ENCODE measurements at places on chromosomes 5 and 9. TPM values are rescaled to one million over a fixed set of nuclear protein-coding genes. Genes with fewer than 3 reads are reported as not detected.

GRCh38 chr9:114518599-114519022, 13.3 kb upstream of the WHRN start:
- no peak overlapping the region for H3K4me3 ChIP-seq
- H3K36me3 ChIP-seq: no peaks in the 10 kb centered on the region
- peaks cover 3% of the 10 kb centered on the region for H3K27me3 ChIP-seq
- H3K4me1 ChIP-seq: peaks cover 10% of the 10 kb centered on the region
- DNase-seq: no peak

- no peaks in the 10 kb centered on the region for H3K27me3 ChIP-seq
- DNase-seq: no peak
- no peaks in the 10 kb centered on the region for H3K4me1 ChIP-seq
- H3K36me3 ChIP-seq: no peaks in the 10 kb centered on the region
- no peak overlapping the region for H3K4me3 ChIP-seq
- no peak overlapping the region for H3K27ac ChIP-seq
Observed at GRCh38 chr9:82271106-82271561, 282.6 kb downstream of the SPATA31D1 start.

The ORM1 gene
- not detected for total RNA-seq

DNA sequence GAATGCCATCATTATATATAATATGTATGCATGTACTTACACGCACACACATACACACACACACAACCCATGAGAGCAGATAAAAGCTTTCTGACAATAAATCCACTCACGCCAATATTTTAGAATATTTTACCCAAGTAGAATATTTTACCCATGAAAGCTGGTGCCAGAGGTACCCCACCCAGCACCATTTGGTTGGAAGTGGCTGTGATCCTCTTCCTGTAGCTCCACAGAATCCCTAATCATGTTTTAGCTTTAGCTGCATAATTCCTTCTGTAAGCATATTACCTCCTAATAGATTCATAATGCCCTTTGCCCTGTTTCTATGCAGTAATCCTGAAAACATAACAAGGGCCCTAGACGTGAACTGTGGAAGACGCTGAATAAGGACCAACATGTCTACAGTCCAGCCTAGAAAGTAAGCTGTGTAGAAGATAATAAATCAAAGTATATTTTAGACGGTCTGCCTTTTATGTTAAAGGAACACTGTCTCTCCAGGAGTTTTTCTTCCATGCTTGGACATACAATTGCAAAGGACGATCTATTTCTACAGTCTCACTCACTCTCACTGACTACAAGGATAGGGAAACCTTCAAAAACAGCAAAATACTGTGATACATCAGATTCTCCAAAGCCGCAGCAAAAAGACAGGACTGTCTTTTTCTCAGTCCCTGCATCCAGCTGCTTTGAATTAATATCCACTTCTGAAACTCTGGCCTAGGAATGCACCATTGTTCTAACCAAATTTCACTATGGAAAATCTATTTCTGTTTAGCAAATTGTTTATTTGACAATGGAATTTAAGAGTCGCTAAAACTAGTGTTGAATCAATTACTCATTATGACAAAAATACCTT, 98.2 kb downstream of the USP20 start:
- no peaks in the 10 kb centered on the region for H3K27me3 ChIP-seq
- DNase-seq: no peak
- peak overlapping the region; percentile 87 for H3K27ac ChIP-seq
- H3K36me3 ChIP-seq: peaks cover 73% of the 10 kb centered on the region
- H3K4me1 ChIP-seq: peaks cover 68% of the 10 kb centered on the region
- peak overlapping the region; percentile 55 for H3K4me3 ChIP-seq

DNA sequence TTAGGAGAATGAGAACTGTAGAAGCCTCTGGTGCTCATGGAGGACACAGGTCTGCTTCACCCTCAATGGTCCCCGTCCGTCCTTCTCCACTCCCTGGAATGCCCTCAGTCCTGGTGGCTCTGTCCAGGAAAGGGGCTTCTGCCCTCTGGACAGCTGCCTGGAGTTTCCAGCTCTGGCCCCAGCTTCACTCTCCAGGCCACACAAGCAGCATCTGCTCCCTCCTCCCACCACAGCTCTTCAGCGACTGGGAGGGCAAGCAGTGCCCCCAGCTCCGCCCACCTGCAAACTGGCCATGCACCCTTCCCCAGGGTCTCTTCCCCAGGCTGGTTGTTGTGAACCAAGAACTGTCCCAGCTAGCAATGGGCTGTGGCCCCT, 4.7 kb downstream of the SARDH start:
- no peak overlapping the region for H3K4me3 ChIP-seq
- H3K36me3 ChIP-seq: no peaks in the 10 kb centered on the region
- peaks cover 4% of the 10 kb centered on the region for H3K4me1 ChIP-seq

DNA sequence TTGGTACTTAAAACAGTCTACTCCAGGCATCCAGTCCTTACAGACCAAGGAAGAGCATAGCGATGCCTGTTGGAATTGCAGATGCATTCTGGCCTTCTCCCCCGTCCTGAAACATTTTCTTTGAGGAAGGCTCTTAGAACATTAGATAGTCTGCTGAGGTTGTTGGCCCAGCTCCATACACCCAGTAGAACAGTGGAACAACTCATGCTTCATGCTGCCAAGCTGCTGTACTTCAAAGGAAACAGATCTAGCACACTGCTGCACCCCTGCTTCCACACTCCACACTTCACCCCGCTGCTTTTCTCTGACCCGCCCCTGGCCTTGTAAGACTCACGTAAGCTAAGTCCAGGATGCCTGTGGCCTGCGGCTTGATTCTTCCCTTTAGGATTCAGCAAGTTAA, 33.4 kb upstream of the NCS1 start:
- peaks cover 31% of the 10 kb centered on the region for H3K36me3 ChIP-seq
- peaks cover 67% of the 10 kb centered on the region for H3K4me1 ChIP-seq
- peaks cover 6% of the 10 kb centered on the region for H3K27me3 ChIP-seq
- no peak overlapping the region for H3K4me3 ChIP-seq

The PALM2AKAP2 gene
- not detected for total RNA-seq

DNA sequence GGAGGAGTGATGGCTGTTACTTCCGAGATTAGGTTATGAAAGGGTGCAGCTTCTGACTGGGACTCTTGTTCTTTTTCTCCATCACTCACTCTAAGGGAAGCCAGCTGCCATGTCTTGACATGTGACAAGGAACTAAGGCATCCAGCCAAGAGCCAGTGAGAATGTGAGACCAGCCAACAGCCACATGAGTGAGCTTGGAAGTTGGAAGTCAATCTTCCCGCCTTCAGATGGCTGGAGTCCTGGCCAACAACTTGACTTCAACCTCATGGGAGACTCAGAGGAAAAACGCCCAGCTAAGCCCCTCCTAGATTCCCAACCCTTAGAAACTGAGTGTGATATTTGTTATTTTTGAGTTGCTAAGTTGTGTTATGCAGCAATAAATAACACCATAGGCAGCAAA, 201.1 kb downstream of the SNX18 start:
- peaks cover 27% of the 10 kb centered on the region for H3K4me1 ChIP-seq
- no peak for DNase-seq
- peaks cover 3% of the 10 kb centered on the region for H3K27me3 ChIP-seq

The CDKN2B gene
- total RNA-seq: not detected

DNA sequence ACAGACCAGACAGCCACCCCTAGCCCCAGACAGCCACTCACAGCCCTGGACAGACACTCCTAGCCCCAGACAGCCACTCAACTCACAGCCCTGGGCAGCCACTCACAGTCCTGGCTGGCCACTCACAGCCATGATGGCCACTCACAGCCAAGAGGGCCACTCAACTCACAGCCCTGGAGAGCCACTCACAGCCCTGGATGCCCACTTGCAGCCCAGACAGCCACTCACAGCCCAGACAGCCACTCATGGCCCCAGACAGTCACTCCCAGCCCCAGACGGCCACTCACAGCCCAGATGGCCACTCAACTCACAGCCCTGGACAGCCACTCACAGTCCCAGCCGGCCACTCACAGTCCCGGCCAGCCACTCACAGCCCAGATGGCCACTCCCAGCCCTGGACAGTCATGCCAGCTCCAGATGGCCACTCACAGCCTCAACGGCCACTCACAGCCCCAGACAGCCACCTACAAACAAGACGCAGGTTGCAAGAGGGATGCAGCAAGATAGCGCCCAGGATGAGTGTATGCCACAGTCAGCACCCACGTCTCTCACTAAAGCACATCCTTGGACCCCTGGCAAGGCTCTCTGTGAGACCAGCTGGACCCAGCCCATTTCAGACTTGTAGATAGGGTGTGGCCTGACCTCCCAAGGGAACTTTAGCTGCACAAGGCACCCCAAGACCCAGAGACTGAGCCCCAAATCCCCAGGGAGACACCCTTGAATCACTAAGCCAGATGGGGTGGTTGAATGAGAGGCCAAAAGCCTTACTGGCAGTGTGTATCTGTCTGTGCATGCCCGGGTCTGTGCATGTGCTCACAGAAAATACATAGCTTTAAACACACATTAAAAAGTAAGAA, 22.4 kb downstream of the ZDHHC11B start:
- no peak for DNase-seq
- no peak overlapping the region for H3K4me3 ChIP-seq
- H3K4me1 ChIP-seq: peaks cover 11% of the 10 kb centered on the region

GRCh38 chr5:74542482-74542881, 98.0 kb downstream of the ENC1 start:
- no peak overlapping the region for H3K27ac ChIP-seq
- no peak overlapping the region for H3K4me3 ChIP-seq
- H3K27me3 ChIP-seq: peaks cover 9% of the 10 kb centered on the region
- DNase-seq: no peak

GRCh38 chr5:97549496-97549895, 366.4 kb upstream of the RIOK2 start:
- no peak overlapping the region for H3K4me3 ChIP-seq
- no peaks in the 10 kb centered on the region for H3K36me3 ChIP-seq
- no peaks in the 10 kb centered on the region for H3K27me3 ChIP-seq
- no peak overlapping the region for H3K27ac ChIP-seq

Measured in activated CD8-positive, alpha-beta T cell treated with anti-CD3 and anti-CD28 coated beads for 36 hours (primary cell).